ENCODE measurements at places on chromosomes 1 and 21.

DNA sequence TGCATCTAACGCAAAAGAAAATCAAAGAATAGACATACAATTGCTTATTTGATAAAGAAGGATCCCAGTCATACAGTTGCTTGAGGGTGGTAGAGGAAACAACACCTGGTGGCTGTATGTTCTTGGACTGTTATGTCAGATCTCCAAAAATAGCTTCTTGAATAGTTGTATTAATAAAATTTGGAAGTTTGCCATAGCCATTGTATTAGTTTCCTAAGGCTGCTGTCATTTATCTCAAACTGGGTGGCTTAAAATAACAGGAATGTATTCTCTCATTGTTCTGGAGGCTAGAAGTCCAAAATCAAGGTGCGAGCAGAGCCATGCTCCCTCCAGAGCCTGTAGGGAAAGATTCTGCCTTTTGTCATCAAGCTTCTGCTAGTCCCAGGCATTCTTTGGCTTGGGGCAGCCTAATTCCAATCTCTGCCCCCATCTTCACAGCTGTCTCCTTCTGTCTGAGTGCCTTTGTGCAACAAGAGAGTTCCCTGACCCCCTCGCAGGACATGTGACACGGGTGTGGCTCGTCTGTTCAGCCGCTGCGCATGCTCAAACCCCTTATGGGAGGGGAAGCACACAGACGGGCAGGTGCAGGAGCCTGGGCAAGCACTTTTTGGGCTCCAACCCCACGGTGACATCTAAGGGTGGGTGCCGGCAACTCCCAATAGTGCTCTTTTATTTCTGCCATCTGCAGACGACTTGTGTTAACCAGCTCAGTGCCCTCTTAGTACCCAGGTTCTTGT is 21.7 kb upstream of the GRIK1 start:
- DNase-seq = no peak

DNA sequence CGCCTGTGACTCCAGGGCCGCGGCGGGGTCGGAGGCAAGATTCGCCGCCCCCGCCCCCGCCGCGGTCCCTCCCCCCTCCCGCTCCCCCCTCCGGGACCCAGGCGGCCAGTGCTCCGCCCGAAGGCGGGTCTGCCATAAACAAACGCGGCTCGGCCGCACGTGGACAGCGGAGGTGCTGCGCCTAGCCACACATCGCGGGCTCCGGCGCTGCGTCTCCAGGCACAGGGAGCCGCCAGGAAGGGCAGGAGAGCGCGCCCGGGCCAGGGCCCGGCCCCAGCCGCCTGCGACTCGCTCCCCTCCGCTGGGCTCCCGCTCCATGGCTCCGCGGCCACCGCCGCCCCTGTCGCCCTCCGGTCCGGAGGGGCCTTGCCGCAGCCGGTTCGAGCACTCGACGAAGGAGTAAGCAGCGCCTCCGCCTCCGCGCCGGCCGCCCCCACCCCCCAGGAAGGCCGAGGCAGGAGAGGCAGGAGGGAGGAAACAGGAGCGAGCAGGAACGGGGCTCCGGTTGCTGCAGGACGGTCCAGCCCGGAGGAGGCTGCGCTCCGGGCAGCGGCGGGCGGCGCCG is at the start of gene SIM2:
Gene SIM2 (plus strand): TSS at position 135 of the 565 bp plus-strand sequence. CDS start 632 bp downstream, outside the sequence.
- DNase-seq = peak; percentile 22

GRCh38 chr1:53654216-53655210 is 84.5 kb downstream of the GLIS1 start:
- DNase-seq = no peak

- DNase-seq = no peak
Observed at GRCh38 chr1:59391212-59392179, 94.6 kb downstream of the FGGY start.

- no peak for DNase-seq
Observed at GRCh38 chr21:41687633-41688032, 79.2 kb downstream of the RIPK4 start.

DNA sequence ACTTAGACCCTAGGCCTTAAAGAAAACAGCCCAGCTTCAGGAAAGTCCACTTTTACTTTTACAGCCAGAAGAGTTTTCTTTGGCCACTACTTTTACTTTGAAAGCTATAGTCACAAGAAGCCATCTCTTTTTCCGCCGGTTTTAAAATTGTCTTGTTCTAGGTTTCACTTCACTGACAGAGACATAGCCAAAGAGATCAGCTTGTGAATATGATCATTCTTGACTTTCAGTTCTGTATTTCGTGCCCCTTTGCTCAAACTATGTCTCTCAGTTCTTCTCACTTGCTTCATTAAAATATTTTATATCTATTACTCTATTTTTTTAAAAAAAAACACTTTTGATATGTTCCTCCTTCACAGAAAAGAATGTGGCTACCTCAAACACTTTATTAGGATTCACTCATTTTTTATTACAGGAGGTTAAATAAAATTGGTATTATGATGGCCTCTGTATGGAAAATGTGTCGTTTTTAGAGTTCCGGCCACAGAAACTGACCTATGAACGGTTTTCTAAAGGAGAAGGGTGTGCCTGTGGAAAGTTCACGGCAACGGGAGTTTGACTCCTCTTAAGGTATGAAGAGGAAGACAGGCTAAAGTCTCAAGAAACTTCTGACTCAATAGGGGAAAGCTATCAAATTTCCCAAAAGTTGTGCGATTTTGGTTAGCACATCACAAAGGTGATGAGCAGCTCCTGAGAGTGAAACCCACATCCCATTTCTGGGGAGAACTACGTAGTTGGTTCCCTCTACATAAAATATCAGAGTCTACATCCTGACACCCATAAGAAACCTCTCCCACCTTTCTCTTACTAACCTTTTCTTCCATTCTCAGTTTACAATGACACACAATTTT is 1.2 kb downstream of the MCOLN2 start:
- no peak for DNase-seq

DNA sequence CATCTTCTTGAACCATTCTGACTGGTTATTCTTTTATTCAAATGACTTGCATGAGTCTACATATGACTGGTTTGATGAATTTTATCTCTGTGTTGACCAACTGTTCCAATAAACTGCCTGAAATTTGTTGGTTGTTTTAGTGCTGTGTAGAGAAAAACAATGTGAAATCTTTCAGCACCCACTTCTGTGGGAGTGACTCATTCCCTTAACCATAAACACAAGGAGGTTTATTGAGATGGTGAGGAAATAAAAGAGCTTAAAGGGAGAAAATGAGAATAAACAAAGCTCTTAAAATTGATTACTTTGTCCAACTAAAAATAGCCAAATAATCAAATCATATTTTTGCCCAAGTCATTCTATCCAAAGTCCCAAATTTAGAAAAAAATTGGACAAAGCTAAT is 341.1 kb downstream of the TGFB2 start:
- no peak for DNase-seq

DNA sequence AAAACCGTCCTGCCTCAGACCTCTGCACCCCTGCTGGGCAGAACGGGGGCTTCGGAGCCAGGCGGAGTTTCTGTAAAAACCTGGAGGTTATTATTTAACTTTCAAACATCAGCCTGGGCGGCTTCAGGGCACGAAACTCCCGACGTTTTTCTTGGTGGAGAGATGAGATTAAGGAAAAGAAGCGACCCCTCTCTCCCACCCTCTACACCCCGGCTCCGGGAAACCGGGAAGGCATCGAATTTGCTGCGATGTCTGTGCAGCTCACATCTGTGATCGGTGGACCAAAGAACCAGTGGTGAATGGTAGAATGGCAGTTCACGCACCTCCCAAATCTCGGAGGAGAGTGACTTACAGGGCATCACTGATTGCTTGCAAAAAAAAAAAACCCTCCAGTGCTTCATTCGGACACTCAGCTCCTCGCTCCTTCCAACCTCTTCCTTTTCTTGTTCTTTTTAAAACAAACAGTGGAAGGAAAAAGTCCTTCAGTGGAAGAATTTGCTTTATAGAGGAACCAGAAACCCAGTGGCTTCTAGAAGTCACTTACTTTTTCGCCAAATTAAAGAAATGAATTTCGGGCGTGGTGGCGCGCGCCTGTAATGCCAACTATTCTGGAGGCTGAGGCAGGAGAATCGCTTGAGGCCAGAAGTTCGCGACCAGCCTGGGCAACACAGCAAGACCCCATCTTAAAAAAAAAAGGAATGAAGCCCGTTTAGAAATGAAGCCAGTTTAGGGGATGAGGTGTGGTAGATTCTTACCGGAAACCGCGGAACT is 884 bp downstream of the PHACTR4 start:
- no peak for DNase-seq

DNA sequence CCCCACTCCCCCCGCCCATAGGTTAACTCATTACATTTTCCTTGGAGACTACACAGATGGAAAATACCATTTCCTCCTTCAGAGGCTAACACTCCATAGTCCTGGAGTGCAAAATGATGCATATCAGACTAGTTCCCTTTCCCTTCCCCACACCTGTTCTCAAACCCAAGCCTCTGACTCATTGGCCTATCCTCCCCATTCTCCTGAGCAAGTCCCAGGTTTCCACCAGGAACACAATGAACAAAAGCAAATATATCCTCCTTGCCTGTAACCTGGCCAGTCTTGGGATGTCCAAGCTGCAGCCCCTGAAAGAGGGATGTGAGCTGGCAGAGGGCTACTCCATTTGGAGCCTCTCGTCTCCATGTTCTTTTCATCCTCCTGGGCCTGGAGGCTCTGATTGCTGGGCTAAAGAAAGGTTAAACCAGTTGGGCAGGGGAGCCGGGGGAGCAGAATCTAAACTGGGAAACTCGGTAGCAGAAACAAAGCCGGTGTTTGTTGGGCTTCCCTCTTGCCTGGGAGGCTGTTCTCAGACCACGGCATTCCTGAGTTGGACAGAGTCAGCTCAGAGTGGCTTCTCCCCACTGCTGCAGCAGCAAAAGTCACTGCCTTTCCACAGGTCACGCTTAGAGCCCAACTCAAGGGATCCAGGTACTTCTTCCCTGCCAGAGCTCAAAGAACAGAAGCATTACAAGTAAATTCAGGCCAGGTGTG is 13.9 kb downstream of the SSR2 start:
- no peak for DNase-seq

- no peak for DNase-seq
Observed at GRCh38 chr1:59434336-59434735, 137.4 kb downstream of the FGGY start.

DNA sequence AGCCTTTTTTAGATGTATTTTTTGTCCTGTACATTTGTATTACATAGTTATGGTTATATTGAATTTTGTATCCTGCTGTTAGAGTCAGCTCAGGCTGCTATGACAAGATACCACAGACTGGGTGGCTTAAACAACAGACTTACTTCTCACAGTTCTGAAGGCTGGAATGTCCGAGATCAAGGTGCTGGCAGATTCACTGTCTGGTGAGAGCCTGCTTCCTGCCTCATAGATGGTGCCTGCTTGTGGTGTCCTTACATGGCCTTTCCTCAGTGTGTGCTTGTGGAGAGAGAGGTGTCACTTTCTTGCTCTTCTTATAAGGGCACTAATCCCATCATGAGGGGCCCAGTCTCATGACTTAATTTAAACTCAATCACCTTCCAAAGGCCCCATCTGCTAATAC is 23.1 kb upstream of the MYSM1 start:
- DNase-seq = no peak
